Endothelial cell (in vitro differentiated cells): ENCODE measurements at places on chromosomes 4 and X.

- DNase-seq: no peak
Measured at GRCh38 chr4:86338521-86338920, 21.3 kb downstream of the MAPK10 start.

- no peak for DNase-seq
Measured at GRCh38 chrX:129782706-129783105, 3.0 kb downstream of the SASH3 start.

DNA sequence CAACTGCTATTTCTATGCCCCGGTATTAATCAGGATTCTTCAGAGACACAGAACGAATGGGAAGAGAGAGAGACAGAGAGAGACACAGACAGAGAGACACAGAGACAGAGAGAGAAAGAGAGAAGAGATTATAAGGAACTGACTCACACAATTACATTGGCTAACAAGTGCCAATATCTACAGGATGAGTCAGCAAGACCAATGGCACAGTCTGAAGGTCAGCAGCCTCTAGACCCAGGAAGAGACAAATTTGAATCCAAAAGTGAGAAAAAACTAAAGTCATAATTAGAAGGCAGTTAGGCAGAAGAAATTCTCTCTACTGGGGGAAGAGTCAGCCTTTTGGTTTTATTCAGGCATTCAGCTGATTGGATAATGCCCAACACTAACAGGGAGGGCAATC is 187.3 kb downstream of the MAB21L2 start:
- no peak for DNase-seq

GRCh38 chr4:187606581-187606980 is 389.0 kb upstream of the ZFP42 start:
- DNase-seq: peak; percentile 48

GRCh38 chr4:71474731-71475130 is 135.9 kb downstream of the SLC4A4 start:
- no peak for DNase-seq

GRCh38 chr4:80365928-80366327 is 30.4 kb downstream of the CFAP299 start:
- peak; percentile 58 for DNase-seq

GRCh38 chr4:183289688-183290087 is 30.4 kb downstream of the CLDN22 start:
- no peak for DNase-seq

DNA sequence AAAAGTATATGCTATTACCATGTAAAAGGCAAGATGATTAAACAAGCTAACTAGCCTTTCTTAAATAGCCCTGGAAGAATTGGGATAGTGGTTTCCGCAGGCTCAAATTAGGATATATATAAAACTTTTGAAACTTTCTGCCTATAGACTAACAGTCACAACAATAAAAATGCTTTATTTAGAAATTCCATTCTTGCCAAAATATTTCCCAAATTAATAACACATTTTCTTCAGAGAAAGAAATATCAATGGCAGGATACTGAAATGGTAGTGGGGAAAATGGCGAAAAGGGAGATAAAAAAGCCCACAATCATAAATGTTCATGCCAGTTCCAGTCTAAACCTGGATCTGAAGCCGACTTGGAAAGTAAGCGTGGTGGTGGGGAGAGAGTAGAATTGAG is 56.0 kb downstream of the MAD2L1 start:
- no peak for DNase-seq

DNA sequence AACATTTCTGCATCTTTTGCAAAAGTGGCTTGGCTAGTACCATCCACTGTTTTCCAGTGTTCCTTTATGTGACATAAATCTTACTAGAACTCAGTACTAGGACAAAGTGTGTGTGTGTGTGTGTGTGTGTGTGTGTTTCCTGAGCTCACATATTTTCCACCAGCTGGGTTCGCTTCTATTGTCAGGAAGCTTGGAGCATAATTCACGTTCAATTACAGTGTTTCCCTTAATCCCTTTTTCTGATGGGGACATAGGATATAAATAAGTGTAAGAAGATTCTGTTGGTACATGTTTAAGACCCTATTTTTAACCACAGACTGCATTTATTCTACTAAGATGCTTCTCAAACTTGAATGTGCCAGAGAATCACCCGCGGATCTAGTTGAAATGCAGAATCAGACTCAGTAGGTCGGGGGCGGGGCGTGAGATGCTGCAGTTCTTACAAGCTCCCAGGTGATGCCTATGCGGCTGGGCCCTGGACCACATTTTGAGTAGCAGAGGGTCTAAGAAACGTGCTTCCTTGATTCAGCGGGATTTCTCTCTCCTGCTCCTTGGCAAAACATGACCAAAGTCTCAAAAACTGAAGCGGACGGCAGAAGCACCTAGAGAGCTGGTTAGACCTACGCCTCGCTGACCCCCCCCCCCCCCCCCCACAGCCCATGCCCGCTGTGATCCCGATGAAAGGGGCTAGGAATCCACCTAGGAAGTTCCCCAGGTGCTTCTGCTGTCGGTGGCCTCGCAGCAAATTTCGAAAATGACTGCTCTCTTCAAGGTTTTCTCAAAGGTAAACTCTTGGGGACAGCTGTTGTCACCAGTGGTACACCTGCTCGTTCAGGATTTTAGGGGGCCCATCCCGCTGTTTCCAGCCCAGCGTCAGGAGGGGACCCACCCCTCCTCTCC is 797 bp downstream of the CD99L2 start:
- DNase-seq: peak; percentile 17

- no peak for DNase-seq
Measured at GRCh38 chr4:69056921-69057550, 39.2 kb upstream of the UGT2B7 start.

DNA sequence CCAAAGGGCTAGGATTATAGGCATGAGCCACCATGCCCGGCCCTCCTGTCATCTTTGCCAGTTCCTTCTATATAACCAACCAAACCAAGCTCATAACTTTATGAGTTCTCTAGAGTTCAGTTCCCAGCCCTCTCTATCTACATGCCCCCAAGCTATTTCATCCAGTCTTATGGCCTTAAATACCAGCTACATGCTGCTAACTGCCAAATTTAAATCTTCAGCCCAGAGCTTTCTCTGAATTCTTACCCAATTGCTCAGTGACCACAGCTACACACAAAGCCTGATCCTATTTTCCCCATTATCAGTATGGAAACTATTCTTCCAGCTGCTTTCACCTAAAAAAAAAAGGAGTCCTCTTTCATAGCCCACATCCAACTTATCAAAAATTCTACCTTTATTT is 23.1 kb downstream of the TMEM184C start:
- DNase-seq: no peak

DNA sequence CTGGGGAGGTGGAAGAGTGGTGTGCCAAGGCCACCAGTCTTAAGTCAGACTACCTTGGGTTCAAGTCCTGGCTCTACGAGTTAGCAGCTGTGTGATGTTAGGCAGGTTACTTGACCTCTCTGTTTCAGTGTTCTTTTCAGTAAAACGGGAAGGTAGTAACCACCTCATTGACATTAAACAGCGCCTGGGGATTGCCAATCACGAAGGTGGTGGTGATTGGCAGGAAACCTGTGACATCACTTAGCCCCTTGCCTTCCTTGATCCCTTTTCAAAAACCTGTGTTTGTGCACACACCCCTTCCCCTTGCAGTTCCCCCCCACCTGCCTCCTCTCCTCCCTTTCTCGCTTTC is 7.6 kb downstream of the KLF3 start:
- DNase-seq: no peak

DNA sequence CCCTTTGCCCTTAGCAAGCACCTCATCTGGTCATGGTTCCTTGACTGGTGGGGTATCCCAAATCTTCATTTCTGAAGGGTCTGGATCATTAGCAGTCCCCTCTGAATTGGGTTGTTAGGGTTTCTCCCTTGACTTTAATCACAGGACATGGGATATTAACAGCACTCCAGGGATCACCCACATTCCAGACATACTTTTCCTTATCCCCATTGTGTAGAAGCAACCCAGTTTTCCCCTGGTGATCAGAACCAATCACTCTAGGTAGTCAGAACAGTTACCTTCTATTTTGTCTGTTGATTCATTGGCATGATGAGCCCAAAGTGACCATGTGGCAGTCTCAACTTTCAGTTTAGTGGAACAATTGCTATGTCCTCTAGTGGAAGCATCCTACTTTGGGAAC is 29.1 kb upstream of the GRSF1 start:
- DNase-seq: no peak

DNA sequence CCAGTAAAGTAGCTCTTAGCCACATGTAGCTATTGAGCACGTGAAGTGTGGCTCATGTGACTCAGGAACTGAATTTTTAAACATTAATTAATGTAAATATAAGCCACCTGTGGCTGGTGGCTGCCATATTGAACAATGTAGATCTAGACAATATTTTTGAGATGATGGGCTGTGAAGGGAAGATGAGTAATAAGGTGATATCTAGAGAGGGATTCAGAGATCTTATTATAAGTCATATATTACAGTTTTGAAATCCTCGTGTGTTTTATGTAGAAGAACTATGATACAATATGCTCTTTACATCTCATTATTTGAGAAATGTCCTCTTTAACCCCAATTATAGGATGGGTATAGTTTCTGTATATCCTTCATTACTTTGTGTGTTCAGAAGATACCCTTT is 5.6 kb downstream of the GAR1 start:
- DNase-seq: no peak

DNA sequence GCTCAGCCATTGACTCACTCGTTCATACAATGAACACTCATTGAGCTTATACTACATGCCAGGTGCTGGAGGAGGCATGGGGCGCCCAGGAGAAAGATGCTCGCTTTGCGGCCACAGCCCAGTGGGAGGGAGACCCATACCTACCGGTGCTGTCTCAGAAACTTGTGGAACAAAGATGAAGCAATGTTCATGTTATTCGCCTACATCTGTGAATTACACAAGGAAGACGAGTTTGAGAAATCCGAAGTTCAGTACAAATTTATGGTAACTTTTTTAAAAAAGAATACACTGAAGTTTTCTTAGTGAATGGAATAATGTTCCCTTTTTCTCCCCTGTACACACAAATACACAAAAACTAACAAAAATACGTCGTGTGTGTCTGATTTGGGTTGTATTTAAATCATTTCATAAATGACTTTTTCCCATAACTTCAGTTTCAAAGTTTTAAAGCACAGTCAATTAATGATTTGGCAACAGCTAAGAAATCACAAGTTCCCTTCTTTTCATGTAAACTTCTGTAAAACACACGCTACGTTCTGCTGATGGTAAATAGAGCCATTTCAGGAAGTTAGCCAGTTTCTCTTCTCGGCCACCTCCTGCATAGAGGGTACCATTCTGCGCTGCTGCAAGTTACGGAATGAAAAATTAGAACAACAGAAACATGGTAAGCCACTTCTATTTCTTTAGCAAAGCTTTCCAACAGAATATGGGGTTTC is at the start of gene TLR8:
TSS of gene TLR8 (plus strand) at position 575 of the 716 bp plus-strand sequence. CDS start at position 662, 87 bp downstream.
- no peak for DNase-seq
